ENCODE measurements at places on chromosomes 2 and 18.
A peak's percentile ranks its signal among the peaks of the same experiment; 100 is the strongest.

DNA sequence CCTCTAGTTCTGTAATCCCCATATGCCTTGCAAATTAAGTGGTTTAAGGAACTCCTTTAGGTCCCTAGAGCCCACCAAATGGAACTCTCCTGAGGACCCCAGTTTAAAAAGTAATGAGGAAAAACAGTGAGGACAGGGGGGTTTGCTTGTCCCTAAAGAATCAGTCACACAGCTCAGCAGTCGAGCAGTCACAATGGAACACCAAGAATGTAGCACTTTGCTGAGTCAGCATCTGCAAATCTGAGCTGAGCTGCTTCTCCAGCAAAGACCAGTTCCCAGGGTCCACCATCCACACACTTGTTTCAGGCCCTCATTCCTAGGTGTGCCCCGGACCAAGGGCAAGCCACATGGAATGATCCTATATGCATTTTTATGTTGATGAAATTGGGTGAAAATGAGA, 46.2 kb upstream of the NEDD4L start:
- peak; percentile 18 for DNase-seq

- DNase-seq: no peak
Observed at GRCh38 chr2:50838316-50838715, 193.6 kb downstream of the NRXN1 start.

DNA sequence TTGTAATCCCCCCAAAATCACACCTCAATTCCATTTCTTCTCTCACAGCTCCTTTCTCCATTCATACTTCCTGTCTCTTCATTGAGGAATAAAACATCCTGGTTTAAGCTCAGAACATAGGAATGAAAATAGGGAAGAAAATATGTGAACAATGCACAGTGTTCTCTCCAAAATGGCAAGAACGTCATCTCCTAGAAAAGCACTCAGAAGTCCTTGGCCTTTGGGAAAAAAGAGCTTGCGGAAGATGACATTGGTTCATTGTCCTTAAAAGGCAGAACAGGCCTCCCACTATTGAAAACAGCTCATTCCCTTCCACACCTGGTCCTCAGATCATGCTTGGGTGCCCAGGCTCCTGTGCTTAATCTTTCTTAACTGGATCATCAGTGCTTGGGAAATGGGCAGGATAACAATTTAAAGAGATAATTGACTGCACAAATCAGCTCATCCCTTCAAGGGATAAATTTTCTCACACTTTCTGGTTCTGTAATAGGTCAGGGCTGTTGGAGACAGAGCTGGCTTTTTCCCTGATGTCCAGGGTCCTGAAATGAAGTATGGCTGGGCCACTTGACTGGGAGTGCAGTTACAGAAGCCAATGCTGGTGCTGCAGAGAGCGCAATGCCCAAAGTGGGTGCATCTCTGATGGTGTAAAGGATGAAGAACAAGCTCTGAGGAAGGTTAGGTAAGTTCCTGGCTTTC, 69.2 kb downstream of the MARCHF4 start:
- DNase-seq: no peak

DNA sequence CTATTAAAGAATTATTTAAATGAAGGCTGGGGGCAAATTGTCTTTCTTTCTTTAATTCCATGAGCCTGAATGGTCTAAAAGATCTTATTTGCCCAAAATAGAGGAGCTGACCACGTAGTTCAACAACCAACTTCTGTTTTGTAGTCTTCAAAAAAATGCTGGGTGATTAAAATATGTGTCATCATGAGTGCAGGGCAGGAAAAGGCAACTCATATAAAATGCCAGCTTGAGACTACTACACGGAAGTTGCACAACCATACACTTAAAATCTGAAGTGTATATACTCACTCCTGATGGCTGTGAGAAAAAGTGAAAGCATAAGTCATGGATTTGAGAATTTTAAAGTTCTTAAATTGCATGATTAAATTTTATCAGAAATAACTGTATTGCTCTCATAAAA, 210.9 kb downstream of the DYM start:
- DNase-seq: no peak

- DNase-seq: peak; percentile 27
Observed at GRCh38 chr18:24543795-24544498, 83.5 kb downstream of the HRH4 start.

GRCh38 chr2:98588880-98589431, 19.4 kb downstream of the COA5 start:
- DNase-seq: peak; percentile 38

DNA sequence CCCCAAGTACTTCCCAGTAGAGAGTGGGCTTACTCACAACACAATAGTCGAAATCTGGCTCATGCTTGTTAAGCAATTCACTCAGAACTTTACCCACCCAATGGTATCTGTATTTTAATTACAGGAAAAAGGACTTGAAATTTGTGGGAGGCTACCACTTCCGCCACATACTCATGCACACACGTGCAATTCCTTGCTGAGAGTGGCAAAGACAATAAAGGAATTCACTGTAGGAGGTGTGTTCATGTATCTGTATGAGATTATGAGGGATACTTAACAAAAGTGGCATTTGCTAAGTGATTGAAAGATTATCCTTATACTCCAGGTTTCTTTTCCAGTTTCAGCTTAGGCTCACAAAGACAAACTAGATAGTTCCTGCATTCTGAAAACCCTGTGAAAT, 14.9 kb upstream of the LYPD6 start:
- no peak for DNase-seq

GRCh38 chr18:46297621-46298020, 193.4 kb downstream of the HAUS1 start:
- DNase-seq: no peak

DNA sequence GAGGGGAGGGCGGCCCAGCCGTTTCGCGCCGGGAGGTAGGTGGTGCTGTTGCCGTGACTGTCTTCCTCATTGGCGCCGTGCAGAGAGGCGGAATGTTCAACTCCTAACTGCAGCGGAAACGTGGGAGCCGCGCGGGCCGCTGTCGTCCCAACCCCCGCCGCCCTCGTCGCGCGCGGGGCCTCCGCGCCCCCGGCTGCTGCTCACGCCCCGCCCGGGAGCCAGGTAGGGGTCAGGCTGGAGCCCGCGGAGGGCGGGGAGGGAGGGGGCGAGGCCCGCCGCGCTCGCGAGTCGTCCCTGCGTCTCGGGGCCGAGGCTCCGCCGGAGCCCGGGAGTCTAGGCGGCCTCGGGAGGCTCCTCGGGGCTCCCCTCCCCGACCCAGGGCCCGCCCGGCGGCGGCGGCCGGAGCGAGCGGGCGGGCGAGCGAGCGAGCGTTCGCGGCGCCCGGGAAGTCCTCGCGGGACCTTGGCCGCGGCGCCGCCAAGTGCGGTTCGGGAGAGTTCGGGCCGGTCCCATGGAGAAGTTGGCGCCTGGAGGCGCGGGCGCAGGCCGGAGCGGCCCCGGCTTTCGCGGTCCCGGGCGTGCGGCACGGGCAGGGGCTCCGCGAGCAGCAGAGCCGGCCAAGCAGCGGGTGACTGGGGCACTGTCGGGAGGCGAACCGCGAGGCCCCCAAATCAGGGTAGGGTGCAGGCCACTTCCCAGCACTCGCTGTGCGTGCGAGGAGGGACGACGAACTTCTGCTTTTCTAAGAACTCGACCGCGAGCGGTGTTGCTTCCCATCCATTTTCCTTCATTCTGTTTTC, at the start of gene MAP3K20:
MAP3K20 (plus strand) TSS at position 66 of the 800 bp plus-strand sequence. CDS start 15,186 bp downstream, outside the sequence.
- DNase-seq: peak; percentile 88

DNA sequence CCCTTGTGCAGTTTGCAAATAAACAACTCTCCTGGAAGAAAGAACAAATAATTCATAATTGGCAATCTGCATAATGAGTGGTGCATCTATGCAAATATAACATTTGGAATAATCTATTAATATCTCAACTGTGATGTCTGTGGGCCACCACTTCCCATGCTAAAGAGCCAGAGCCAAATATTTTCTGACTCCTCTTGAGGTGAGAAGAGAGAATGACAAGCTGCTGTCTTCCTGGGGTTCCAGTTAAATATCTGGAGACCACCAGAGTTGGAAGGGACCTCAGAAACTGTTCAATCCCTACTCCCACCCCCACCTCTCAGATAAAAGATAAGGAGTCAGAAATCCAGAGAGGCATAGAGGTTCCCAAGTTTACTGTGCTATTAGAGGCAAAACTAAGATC, 241.0 kb upstream of the SLC14A2 start:
- no peak for DNase-seq

DNA sequence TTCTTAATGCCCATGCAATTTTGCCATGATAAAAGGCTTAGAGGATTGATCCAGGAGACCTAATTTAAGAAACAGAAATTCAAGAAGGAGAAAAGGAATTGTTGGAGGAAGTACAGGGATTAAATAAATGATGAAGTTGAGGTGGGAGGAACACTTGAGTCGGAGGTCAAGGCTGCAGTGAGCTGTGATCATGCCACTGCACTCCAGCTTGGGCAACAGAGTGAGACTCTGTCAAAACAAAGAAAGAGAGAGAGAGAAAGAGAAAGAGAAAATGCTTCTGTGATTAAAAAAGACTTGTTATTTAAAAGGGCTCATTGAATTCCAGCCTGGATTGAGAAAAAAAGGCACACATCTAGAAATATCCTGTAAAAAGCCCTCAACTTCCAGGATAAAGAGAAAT, 123.2 kb downstream of the B3GNT2 start:
- peak; percentile 60 for DNase-seq

DNA sequence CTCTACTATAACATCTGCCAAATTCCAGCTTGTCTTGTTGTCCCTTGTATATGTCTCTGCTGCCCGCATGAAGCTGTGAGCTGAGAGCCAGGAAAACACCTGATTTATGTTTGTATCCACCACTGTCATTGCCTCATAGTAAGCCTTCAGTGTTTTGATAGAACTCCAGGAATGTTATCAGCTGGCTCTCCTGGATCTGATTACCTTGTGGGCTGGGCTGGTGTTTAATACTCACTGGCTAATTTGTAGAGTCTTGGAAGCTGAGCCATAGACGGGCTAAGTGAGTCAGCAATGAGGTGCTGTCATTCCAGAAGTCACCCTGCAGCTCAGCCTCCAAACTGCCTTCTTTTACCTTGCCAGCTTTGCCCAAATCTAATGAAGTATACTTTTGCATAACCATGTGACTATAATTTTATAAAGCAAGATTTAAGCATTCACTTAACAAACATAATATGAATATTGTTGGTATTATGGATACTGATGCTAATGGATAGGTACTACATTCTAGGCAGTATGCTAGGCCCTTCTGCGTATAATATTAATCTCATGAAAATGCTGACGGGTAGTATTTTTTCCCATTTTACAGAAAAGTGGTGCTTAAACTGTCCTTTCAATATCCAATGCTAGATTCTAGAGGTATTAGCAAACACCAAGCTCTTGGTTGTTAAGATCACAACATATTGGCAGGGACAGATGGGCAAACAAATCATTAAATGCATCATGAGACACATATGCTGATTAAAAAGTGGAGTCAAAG, 62.7 kb upstream of the GATA6 start:
- DNase-seq: no peak

GRCh38 chr18:49029628-49030027, 78.9 kb upstream of the SMAD7 start:
- no peak for DNase-seq

GRCh38 chr18:78736015-78736690, 243.5 kb upstream of the SALL3 start:
- peak; percentile 16 for DNase-seq

DNA sequence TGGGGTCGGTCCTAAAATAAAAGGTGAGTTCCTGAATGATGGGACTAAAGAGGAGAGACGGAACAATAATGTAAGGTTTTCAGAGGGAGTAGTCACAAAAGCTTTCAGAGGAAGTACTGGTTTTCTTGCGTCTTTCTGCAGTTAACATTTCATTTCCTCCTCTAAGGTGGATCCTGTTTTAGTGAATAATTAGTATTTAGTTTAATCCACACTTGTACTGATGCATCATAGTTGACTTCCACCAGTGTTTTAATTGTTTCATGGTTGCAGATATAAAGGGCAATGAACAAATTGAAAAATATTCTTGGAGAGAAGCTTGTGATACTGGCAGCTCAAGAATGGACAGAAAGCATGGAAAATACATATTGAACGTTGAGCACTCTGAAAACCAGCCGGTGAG, at the start of gene DYNAP:
DYNAP (plus strand) TSS at position 301 of the 400 bp plus-strand sequence; CDS start at position 339, 38 bp downstream.
- no peak for DNase-seq

- DNase-seq: no peak
Observed at GRCh38 chr18:7366597-7366996, 135.7 kb downstream of the LRRC30 start.

DNA sequence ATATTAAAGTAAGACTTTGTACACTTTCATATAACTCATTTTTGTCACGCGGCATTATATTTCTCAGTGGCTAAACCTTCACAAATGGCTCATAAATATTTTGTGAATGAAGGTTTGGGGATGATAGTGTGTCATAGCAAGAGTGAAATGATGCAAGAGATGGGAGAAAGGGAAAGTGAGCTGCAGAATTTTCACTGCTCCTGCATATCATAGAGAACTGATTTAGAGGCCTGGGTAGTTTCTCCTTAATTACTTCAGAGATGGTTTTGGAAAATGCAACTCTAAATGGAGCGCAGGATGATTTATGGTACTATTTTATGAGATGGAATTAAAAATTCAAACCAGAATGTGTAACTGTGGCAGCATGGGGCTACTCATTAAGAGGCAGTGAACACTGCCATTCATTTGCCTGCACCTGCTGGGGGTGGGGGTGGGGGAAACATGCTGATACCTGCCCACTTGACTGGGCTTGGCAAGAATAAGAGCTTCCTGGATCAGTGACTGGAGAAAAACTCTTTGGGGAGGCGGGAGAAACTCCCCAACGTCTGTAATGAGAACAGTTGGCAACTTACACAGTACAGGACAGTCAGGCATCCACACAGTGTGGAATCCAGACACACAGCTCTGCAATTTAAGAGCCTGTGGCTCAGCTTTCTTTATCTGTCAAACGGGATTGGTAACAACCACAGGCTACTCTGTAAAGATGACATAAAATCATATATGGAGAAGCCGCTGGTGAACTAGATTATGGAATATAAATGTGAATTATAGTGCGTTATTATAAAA, 941.9 kb downstream of the SLC4A3 start:
- DNase-seq: no peak

DNA sequence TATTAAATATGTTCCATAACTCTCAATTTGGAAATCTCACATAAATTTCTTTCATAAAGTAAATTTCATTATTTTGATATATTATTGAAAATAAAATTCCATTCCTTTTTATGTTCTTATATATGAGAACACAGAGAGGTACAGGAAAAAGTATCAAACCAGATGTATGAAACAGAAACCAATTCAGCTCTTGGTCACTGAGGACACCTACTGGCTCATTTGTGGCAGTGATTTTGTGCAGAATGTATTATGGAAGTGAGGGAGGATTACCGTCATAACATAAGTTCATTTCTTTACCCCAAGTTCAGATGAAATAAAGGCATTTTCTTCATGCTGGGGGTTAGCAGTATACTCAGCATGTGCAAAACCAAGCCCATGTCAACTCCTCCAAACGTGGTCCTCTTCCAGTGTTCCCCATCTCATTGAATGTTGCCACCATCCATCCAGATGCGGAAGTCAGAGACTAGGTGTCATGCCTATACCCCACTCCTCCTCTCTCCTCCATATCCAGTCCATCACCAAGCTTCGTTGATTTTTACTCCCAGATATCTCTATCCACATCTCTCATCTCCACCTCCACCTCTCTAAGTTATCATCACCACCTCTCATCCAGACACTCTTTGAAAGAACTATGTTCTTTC, 41.7 kb upstream of the MALL start:
- no peak for DNase-seq

DNA sequence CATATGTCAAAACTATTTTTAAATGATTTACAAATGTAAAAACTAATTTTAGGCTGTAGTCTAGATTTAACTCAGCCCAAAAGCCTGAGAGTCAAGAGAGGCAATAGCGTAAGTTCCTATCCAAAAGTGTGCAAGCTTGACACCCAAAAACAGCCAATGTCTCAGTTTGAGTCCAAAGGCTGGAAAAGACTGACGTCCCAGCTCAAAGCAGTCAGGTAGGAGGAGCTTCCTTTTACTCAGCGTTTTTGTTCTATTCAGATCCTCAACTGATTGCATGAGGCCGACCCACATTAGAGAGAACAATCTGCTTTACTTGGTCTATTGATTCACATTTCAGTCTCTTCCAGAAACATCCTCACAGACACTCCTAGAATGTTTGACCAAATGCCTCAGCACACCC, 51.8 kb downstream of the MYL12B start:
- no peak for DNase-seq

All from kidney (tissue), 22 donors.